ENCODE measurements at places on chromosomes 3 and 15.

GRCh38 chr15:98941595-98942255 lies 65.9 kb downstream of the PGPEP1L start:
- no peak for DNase-seq

- DNase-seq: no peak
Measured at GRCh38 chr3:41131224-41131623, 68.1 kb upstream of the CTNNB1 start.

DNA sequence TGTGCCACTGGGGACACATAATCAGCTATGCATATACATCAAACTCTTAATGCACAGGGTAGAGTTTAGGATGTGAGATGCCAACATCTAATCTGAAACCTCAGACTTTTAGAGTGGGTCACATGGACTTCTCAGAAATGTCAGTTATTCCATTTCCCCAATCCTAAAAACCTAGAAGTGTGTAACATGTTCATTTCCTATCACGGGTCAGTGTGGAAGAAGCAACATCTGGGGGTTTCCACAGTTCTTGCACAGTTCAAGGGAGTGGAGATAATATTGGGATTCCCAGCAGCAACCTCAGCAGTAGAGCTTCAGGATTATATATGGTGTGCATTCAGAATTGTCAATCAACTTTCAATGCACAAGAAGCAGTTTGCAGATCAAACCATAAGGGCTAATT lies 44.4 kb upstream of the SPRED1 start:
- DNase-seq: no peak

DNA sequence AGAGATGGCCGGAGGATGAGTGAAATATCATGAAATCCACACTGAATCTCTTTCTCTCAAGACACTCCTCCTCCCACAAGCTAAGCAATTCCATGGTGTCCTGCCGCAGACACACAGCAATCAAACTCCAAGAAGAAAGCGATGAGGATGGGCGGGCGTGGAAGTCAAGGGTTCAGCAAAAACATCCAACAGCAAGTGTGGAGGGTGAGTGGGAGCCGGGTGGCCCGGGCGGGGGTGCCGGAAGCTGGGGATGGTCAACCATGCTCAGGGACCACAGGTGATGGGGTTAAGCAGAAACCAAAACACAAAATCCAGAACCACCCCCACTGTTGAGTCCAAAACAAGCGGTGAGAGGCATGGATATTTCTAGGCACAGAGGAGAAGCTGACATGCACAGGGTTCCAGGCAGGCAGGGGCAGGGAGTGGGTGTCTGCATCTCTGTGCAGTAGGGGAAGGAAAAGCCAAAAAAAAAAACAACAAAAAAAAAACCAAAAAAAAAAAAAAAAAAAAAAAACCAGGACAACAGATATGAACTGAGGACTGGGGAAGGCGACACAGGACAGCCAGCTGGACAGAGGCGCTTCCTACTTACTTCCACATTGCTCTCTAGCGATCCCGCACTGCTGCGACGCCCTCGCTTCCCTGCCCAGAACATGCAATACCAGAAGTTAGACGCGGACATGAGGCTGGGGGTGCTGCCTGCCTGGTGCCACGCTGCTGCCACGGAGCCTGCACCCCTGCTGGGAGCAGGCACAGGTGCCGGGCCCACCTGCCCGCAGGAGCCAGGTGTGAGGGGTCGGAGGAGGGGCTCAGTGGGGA lies 61.0 kb upstream of the RPL32 start:
- DNase-seq: no peak

- no peak for DNase-seq
Measured at GRCh38 chr3:150252462-150252861, 155.6 kb upstream of the TSC22D2 start.

DNA sequence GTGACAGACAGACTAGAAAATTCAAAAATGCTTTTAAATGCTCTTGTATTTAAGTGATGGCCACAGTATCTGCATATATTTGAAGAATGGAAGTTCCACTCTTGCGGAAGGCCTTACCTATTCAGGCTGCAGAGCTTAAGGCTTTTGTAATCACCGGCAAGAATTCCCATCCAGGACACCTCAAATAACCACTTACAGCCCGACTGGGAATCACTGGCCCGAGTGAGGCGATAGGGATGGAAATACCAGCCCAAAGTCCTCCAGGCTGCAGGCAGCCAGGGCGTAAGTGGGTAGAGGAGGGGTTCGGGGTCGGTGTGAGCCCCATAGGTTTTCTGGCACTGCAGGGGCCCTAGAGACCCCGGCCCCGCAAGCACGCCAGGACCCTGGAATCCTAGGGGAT lies 9.5 kb downstream of the CMTM7 start:
- no peak for DNase-seq

DNA sequence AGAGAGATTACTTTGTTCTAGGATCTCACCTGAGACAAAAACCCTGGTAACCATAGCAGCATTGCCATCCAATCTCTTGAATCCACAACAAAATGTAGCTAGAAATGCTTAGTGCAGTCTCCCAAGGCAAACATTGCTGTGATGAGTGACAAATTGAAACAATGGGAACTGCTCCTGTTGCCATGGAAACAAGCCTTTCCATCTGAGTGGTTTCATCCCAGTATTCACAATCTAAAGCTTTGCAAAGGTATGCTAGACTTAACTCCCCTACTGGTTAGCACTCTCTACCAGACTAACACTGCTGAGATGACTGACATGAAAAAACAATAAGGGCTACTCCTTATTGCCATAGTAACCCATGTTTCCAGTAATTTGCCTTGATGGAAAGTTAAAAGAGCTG lies 172.6 kb upstream of the CNTN3 start:
- no peak for DNase-seq

GRCh38 chr15:101143321-101143720 lies 108.5 kb downstream of the CHSY1 start:
- no peak for DNase-seq

DNA sequence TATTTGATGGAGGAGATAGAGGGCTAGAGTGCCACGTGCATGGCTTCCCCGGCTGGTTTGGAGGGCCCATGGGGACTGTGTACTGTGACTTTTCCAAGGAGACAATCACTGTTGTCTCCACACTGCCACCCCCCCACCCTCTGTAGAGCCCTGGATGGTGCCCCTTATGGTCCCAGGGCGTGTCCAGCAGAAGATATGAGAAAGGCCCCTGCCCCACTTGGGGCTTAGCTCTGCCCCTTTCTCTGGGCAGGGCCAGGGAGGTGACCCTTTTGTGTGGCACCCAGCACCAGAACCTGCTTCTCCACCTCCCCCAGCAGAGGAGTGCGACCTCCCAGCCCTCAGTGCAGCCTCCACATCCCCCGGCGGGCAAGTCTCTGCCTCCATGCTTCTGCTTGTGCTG lies 32.1 kb downstream of the SPSB4 start:
- DNase-seq: no peak

GRCh38 chr3:71277341-71277740 lies 306.2 kb downstream of the FOXP1 start:
- DNase-seq: no peak

DNA sequence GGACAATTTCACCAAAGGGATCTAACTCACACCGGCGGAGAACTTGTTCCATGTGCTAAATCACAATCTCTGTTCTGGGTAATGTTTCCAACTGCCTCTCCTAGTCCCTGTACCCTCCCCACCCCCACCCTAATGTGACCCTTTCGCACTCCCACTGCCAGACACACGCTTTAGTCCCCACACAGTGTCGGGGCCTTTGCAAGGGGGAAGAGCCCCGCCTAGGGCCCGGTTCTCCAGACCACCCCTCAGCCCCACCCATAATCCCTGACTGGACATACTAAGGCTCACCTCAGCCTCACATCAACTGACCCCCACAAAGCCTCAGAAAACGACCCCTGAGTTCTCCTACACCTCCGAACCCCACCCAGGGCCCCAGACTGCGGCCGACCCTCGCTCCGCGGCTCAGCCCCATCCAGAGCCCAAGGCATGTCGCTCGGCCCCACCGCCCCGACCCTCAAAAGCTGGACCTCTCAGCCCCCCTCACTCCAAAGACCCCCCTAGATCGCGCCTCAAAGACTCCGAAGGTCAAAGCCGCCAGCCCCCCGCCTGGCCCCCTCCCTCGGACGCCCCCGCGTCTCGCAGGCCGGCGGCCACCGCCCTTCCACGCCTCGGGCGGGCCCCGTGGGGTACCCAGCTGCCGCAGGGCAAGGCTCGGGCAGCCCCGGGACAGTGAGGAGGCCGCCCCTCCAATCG lies 72.0 kb upstream of the MAP4 start:
- DNase-seq: no peak

DNA sequence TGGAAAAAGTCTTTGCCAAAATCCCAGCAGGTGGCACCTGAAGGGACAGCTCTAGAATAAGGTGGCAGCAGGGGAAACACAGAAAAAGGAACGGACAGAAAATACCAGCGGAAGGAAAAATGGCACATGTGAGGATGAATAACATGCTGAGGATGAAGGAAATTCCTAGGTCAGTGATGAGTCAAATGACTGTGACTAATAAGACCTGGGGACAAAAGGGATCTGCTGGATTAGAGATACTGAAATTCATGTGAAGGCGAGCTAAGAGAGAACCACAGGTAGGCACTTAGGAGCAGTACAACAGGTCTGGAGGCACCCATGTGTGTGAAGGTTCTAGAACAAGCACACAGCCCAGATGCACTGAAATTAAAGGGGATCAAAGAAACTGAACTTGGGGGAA lies 482.5 kb downstream of the FOXP1 start:
- no peak for DNase-seq

DNA sequence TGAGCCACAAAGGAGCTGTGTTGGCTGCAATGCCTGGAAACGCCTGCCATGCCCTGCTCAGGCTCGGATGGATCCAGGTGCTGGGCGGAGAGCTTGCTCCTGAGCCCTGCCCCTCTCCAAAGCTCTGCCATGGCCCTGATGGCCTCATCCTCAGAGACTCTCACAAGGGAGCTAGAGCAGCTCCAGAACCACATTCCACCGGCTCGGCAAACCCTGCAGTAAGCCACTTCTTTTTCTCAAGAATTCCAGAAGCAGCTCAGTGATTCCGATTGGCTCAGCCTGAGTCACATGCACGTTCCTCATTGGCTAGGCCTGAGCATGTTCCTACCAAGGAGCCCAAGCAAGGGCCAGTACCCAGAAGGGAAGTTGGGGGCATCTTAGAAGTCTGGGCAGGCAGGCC lies 24.8 kb downstream of the TPRA1 start:
- no peak for DNase-seq

DNA sequence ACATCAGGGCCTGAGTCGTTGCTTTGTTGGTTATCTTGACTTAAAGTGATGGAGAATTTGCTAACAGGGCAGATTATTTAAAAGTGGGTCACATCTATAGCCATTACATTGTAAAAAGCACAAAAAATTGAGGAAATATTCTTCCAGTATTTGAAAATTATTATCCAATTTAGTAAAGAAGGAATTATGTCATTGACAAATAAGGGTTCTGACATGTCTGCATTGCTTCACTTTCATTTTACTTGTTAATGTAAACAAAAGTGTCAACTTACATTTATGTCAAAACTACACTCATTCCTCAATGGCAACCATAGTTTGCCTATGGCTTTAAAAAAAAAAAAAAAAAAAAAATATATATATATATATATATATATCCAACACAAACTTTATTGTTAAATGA lies 3.4 kb upstream of the PARP14 start:
- DNase-seq: no peak

GRCh38 chr3:174776123-174776522 lies 83.0 kb upstream of the NAALADL2 start:
- DNase-seq: no peak

DNA sequence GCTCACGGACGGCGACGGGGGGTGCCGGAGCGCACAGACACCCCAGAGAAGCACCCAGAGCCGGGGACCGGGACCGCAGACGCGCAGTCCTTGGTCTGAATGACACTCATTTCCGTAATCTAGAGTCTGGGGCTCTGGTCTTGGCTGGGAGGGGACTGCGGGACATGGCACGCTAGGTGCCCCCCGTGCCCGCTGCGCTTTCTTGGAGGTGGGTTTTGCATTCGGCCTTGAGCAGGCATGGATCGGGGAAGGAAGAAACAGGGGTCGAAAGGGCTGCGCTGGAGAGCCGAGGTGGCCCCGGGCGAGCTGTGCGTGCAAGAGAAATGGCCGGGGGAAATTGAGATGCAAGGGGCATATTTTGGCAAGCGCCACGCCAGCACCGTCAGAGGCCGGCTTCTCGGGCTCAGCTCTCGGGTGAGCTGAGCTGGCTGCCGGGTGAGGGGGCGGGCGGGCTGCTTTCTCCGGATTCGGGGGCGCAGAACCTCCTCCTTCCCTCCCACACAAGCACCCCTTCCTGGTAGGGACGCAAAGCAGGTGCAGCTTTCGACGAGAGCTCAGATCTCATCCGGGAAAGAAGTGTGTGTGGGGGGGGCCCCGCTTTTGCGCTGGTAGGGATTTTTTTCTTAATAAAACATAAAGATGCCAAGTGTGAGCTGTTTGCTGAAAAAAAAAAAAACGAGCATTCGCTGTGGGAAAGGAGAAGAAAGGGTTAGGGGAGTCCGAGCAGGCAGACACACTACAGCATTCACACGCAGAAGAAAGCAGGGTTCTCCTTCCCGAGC lies 963 bp upstream of the NTRK3 start:
- DNase-seq: no peak
